NB4 (cell line): ENCODE measurements at places on chromosomes 12 and 14.

DNA sequence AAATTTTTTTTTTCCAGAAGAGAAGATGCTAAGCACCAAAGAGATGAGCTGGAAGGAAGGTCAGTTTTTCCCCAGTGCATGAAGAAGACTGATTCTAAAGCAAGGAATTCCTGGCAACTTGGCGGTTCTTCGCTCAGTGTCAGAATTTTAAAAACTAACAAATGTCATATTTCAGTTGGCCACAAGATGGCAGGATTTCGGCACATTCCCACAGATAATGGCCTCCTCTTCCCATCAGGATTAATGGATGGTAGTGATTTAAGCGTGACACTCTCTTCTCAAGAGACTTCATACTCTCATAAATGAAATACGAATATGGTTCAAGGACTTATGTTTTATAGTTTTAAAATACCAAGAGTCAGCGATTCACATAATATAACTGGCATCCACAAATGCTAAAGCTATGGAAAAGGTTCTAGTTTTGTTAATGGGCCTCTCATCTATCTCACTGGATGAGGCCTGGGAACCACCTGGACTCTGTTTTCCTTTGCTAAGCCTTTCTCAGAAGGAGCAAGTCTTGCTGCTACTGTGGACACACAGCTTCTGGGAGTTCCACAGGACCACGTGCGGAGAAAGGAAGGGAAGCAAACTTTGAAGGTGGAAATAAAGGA is 46.1 kb upstream of the PTPRO start:
- DNase-seq = peak; percentile 29

DNA sequence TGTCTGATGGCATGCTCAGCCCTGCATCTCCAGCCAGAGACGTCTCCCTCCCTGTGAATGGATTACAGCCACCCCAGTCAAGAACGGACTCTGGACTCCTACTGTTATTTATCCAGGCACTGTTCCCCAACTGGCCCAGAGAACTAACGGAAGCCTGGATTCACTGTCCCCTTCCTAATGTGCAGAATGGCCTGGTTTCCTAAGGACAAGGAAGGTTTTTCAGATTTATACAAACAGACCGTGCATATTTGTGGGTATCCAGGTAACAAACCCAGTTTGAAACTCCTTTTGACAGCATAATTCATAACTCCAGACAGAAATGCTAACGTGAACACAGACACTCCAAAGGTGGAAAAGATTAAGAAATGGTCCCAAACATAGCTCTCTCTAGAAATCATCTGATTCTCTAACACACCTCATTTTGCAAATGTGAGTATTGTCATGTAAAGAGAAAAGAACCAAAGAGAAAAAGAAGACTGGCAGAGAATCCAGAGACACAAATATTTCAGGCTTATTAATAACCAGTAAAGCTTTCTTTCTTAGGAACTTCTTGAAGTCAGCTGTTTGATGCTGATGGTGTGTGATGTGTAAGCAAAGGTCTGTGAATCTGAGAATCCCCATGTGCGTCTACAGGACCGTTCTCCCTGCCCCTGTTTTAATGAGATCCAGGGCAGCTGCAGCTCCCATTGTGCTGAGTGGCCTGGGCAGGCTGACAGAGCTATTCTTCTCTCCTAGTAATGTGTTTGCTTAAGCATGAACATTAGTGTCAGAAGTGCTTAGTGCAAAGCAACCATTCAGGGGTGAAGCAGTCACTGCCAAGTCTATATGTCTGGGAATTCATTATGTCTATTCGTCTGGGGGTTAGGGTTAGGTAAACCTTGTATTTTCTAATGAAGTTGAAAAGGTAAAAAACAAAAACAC is 86.8 kb upstream of the HIF1A start:
- DNase-seq = no peak

GRCh38 chr12:104887452-104887851 is 70.6 kb downstream of the SLC41A2 start:
- DNase-seq = no peak

DNA sequence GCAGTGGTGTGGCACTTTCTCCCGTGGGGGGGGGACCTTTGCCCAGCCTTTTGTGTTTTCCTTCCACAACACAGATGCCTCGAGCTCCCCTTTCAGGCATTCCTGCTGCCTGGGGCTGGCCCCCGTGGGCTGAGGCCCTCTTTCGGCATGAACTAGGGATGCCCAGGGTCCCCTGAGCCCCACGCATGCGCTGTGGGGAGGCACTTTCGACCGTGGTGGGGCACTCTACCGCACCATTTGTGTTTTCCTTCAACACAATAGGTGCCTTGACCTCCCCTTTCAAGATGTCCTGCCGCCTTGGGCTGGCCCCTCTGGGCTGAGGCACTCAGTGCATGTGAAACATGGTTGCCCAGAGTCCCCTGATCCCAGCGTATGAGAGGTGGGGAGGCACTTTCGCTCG is 363.7 kb downstream of the ALG10 start:
- DNase-seq = no peak

- no peak for DNase-seq
These were observed 43.3 kb downstream of the GALNT9 start for GRCh38 chr12:132285991-132286681.

DNA sequence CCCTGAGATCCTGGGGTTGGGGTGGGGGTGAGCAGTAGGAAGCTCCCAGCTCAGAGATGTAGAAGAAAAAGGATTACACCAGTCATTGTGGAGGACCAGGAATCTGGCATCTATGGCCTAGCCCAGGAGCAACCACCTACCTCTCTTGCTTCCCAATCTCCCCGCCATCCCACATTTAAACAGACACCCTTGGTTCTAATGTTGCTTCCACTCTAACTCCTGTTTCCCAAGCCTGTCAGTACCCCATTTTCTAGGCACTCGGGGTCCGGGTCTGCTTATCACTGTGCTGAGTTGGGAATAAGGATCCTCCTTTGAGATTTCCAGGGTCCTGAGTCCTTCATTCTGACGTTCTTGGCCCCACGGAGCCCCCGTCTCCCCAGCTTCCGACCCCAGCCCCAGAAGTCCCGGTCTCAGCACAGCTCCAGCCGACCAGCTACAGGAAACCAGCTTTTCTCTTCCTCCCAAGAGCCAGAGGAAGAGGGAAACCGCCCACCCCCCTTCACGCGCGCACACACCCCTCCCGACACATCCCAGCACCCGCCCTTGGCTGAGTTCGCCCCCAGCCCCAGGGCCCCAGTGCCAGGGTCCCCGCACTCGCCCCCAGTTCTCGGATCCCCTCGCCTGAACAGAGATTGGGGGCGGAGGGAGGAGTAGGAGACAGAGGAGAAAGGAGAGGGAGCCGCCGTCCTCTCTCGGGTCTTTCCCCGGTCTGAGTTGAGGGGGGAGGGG is 1.2 kb downstream of the ITGA5 start:
- peak; percentile 62 for DNase-seq

DNA sequence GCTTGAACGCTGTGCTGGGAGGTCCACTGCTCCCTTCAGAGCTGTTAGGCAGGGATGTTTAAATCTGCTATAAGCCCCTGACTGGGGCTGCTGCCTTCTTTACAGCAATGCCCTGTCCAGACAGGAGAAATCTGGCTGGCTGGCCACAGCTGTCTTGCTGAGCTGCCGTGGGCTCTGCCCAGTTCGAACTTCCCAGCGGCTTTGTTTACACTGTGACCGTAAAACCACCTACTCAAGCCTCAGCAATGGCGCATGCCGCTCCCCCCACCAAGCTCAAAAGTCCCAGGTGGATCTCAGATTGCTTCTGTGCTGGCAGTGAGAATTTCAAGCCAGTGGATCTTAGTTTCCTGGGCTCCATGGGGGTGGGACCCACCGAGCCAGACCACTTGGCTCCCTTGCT is 35.8 kb downstream of the CKAP4 start:
- no peak for DNase-seq

DNA sequence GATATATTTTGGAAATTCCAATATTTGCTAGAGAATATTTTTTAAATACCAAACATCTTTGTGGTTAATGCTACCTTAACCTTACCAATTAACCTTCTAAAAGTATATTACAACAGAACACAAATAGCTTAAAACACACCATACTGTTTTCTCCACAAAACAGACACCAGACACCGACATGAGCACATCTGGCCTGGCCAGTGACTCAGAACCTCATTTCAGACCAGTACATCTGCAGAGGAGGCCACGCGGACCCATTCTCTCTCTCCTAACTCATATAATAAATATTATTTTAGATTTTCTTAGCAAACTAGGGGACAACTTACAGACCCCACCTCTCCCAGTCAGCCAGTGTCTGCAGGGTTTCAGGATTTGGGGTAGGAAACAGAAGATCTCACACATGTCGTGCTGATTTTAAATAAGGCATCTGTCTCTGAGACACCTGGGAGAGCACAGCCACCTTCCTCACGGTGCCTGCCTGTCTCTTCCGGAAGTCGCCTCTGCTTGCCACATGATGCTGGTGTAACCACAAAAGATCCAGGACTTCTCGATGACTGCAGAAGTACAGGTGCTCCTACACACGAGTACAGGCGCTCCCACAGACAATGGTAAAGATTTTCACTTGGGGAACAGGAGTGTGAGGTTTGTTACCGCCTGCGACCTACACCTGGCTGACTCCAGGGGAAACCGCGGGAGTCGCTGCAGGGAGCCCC is 9.7 kb upstream of the ANKLE2 start:
- DNase-seq = peak; percentile 40

DNA sequence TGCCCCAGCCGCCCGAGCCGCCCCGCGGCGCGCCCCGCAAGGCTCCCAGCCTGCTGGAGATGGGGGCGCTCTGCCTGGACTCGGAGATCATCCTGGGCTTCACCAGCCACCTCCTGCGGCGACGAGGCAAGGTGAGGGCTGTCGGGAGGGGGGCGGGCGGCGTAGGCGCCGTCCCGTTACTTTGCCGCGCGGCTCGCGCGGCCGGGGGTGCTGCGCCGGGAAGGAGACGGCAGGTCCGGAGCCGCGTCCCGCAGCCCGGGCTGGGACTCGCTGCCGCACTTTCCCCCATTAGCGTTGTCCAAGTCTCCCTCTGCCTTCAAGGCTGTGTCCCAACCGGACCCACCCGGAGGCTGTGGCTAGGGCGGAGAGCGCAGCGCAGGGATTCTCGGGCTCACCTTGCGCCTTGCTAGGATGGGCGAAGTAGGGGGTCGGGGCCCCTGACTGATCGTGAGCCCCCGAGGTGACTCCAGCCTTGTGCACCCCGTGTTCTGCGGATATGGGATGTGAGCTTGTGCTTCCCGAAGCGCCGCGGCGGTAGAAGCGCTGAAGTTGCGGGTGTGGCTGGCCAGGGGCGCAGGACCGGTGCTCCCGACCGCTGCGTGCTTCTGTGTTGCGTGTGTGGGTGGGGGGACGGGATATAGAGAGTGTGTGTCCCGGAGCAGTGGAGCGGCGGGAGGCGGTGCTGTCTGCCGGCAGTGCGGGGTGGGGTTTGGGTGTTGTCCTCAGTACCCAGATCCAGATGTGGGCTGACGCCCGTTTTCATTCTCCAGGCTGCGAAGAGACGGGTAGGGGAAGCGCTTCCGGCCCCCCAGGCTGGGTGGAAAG is 1.7 kb upstream of the KIF26A start:
- no peak for DNase-seq

GRCh38 chr12:131152587-131152986 is 198.9 kb downstream of the ADGRD1 start:
- DNase-seq = no peak

DNA sequence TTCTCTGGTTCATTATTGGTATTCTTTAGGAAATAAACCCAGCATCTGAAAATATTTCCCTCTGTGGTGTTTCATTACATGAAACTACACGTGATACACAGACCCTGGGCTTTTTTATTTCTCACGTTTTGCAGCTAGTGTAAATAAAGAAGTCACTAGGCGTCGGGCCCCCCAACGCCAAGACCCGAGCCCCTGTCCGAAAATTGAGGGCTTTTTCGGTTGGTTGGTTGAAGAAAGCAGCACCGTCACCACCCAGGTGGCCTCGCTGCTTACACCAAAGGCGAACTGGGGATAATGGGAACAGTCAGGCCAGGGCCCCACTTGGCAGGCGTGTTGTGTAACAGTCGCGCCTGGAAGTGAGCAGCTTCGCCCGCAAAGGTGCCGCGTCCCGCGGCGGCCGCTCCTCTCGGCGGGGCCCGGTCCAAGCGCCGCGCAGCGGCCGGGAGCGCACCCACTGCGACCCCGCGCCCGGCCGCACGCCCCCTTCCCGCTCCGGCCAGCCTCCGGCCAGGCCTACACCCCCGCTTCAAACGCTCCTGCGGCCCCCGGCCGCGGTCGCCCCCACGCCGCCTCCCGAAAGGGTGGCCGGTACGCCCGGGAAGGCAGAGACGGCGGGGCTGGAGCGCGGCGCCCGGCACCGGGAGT is 1.2 kb downstream of the DUSP16 start:
- DNase-seq = peak; percentile 69

GRCh38 chr14:104433401-104434213 is 146.0 kb upstream of the C14orf180 start:
- no peak for DNase-seq

DNA sequence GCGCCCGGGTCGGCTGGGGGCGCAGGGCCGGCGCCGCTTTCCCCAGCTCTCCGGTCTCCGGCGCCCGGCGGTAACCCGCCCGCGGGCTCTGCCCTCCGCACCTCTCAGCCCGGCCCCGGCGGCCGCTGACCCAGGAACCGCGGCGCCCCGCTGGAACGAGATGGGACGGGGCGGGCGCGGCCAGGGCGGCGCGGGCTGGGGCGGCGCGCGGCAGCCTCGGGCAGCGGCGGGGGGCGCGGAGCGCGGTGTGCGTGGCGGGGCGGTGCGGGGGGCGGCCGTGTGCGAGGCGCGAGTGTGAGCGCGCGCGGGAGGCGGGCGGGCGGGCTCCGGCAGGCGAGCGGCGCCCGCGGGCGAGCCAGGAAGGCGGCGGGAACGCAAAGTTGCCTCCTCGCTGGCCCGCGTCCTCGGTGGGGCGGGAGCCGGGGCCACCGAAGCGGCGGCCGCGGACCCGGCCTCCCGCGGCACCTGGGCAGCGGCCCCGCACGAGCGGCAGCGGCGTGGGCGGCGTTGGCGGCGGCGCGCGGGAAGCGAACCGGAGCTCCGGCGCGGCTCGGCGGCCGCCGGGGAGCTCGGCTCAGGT is 671 bp upstream of the DIO3 start:
- DNase-seq = no peak

GRCh38 chr14:23562822-23563472 is 4.6 kb downstream of the AP1G2 start:
- peak; percentile 68 for DNase-seq

GRCh38 chr14:76272774-76273173 is 103.2 kb upstream of the ESRRB start:
- no peak for DNase-seq

GRCh38 chr14:23930742-23931141 is 22.8 kb upstream of the DHRS4 start:
- DNase-seq = no peak

- no peak for DNase-seq
These were observed 50.9 kb downstream of the BTBD7 start for GRCh38 chr14:93281937-93282336.

- no peak for DNase-seq
These were observed 2.8 kb upstream of the SLC25A47 start for GRCh38 chr14:100320157-100320856.

- no peak for DNase-seq
These were observed 6.1 kb upstream of the TSPAN9 start for GRCh38 chr12:3071107-3071506.
